ENCODE measurements at places on chromosomes 6 and 20.

DNA sequence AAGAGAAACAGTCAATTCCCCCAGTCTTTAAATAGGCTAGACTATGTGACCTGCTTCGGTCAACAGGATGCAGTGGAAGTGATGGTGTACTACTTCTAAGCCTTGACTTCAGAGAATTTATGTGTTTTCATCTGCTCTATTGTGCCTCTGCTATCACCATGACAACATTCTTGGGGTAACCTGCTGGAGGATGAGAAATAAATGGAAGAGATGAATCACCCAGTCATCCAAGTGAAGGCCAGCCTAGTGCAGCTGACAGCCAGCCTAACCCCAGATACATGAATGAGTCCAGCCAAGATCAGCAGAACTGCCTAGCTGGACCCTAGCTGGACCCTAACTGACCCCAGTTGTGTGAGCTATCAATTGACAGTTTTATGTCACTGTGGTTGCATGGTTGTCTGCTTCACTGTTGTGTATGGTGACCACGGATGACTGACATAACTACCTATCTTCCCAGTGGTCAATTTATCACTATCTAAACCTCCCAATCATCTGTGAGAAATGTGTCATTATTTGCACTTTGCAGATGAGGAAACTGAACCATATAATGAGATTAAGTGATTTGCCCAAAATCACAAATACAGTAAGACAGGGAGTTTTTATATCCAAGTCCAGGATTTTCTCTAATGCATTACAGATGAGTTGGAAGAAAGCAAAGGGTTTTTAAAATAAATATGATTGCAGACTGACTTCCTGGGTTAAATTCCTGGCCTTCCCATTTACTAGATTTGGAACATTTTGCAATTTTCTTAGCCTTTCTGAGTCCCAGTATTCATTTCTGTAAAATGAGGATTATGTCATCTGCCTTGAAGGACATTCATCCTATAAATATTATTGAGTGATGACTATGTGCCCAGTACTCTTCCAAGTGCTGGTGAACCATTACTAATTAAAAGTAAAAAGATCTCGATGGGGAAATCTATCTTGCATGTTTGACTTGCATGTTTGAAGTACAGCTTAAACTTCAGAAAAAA lies 136.4 kb upstream of the PLCB4 start:
- no peak for DNase-seq

- DNase-seq = no peak
These were observed 6.7 kb upstream of the HSF2 start for GRCh38 chr6:122392564-122393350.

DNA sequence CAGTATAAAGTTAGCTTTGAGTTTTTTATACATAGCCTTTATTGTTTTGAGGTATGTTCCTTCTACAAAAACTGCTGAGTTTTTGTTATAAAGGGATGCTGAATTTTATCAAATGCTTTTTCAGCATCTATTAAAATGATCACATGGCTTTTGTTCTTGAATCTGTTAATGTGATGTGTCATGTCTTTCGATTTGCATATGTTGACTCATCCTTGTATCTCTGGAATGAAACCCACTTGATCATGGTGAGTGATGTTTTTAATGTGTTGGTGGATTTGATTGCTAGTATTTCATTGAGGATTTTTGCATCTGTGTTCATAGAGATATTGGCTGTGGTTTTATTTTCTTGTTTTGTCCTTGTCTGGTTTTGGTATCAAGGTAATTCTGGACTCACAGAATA lies 24.7 kb upstream of the BLCAP start:
- DNase-seq = no peak

- no peak for DNase-seq
These were observed 1.9 kb upstream of the BLOC1S5 start for GRCh38 chr6:8066108-8066507.

DNA sequence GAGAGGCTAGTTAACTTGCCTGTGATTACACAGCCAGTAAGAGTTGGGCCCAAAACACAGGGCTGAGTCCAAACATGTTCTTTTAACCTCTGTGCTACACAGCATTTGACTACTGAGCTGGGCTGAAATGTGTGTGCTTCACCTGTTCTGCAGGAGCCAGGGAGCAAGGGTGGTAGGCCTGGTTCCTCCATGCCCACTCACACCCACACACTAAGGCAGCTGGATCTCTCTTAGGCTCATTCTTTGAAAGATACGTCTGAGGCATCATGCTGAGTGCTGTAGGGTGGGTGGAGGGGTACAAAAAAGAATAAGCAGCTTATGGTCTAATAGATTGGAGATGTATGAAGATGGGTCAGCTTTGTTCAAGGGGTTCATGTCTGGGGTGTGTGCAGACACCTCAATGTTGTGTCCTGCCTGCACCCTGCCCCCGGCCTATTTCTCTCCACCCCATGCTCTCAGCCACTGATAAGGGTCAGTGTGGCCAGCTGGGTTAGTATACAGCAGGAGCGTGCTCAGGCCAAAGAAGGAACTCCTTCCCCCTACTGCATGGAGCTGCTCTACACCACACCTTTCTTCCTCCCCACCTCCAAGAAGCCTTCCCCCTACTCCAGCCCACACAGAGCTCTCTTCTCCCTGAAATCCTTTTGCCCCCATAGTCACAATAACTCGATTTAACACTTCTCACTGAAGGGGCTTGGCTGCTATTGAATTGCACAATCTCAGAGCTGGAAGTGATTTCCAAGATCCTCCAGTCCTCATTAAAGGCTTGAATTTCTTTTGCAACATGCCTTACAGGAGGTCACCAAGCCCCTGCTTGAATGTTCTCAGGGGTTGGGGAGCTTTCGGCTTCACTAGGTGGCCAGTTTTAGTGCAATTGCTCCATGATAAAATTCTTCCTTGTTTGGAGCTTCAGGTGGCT lies 3.4 kb downstream of the PPP2R5D start:
- DNase-seq = no peak

DNA sequence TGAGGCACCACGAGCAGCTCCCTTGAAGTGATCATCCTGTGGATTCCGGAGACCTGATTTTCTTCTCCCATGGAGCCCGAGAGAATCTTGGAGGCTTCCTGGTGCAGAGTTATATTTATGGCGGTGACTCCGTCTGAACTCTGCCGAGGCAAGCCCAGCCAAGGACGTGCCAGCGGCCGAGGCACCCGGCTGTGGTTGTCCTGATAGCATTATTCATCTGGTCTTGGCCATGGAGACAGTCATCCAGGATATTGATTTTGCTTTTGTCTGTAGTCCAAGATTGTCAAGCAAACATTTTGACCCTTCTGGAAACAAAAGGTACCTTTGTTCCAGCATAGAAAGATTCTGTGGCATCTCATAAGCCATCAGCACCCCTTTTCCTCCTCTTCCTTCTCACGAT lies 163.3 kb downstream of the SCML4 start:
- no peak for DNase-seq

DNA sequence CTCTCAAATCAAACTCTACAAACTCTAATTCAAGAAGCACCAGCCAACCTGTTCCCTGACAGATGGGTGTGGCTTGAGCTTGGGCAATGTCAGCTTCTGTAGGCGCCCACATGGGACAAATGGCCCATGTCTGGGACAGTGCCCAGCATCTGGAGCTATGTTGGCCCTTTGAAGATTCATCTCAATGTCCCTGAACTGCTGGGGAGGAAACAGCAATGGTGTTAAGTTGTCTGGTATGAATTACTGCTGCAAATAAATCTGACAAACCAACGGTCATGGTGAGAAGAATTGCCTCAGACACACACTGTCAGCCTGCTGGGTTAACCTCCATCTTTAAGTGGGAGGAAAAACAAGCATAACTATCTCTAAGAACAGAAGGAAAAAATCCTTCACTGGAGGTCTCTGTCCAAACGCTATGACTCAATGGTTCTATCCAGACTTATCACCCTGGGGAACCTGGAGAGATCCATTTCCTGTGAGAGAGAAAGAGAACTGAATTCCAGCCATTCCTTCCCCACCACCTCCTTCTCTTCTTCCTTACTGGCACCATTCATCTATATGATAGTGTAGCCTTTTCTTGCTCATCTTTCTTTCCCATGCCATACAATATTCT lies 274.9 kb downstream of the CDH26 start:
- no peak for DNase-seq

GRCh38 chr20:63808964-63809674 lies 21.9 kb downstream of the ZBTB46 start:
- no peak for DNase-seq

DNA sequence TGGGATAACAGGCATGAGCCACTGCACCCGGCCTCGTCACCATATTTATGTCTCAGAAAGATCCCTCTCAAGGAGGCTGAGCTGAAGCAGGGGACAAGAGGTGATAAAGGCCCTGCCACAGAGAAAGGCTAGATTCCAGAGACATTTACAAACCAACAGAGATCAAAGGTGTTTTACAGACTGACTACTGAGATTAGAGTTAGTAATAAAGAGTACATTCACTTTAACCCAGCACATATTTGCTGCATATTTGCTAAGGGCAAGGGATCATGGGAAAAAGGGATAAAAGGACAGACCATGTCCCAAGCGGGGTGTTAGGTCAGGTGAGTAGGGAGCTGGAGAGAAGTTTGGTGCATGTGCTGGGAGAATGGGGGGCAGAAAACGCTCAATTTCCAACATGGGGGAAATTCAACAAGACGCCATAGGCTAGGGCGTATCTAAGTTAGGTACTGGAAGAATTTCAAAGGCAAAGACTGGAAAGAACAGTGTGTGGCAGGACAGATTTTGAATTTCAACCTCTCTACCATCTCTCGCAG lies 43.8 kb upstream of the SEC63 start:
- no peak for DNase-seq

DNA sequence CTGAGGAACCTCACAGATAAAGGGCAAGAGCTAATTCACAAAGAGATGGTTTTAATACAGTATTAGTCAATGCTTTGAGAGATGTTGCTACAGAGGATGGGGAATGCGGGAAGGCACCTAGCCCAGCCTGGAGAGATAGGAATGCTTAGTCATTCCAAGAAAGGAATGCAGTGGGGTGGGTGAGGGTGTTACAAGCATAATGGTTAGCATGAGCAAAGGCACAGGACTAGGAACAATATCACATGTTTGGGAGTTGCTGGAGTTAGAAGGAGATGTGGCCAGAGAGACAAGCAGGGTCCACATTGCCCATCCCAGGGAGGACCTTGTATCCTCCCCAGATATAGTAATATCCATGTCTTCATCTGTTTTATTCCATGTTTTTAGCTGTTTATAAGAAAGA lies 107.0 kb upstream of the OGFRL1 start:
- no peak for DNase-seq

DNA sequence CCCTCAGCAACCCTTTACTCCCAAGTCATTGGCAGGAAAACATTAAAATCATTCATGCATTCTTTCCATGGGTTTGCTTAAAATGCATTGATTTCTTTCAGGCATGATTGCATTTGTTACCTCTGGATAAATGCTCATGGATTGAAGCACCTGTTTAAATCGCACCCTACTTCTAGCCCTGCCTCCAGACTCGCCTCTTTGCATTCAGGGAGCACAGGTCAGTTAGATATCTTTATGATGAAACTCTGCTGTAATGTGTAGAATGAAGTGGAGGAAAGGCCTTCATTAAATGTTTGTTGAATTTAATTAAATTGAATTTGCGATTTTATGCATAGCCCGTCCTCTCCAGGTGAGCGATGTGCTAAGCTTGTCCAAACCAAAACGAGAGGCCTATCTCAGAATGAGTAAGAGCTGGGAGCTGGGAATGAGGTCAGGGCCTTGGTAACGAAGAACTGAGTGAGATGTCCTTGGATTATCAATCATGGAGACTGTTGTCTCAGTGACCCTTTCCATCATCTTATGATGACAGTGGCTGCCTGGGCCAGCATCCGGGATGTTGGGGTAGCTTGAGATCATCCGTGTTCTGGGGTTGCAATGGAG lies 210.1 kb downstream of the SYNDIG1 start:
- no peak for DNase-seq

- no peak for DNase-seq
These were observed 131.4 kb downstream of the MMS22L start for GRCh38 chr6:97151601-97152000.

GRCh38 chr6:143685653-143686052 lies 7.9 kb downstream of the PHACTR2 start:
- DNase-seq = no peak

DNA sequence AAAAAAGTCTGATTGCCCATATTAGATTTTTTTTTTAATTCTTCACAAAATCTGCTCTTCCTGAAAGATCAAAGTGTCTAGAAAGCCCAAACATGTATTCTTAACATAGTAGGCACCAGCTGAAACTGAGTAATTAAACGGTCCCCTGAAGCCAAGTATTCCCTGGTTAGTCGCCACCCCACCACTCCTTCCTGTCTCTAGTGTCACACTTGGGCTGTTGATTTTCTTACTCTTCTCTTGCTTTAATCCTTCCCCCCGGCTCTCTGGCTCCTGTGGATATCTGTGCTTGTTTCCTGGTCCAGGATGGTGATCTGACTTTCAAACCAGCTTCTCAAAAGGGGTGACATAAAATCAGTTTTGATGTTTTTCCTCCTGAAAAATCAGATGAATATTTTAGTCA lies 162.9 kb downstream of the QKI start:
- DNase-seq = no peak
